ENCODE measurements at places on chromosomes 16 and 17. TPM values are rescaled to one million over a fixed set of nuclear protein-coding genes. Genes with fewer than 3 reads are reported as not detected.

DNA sequence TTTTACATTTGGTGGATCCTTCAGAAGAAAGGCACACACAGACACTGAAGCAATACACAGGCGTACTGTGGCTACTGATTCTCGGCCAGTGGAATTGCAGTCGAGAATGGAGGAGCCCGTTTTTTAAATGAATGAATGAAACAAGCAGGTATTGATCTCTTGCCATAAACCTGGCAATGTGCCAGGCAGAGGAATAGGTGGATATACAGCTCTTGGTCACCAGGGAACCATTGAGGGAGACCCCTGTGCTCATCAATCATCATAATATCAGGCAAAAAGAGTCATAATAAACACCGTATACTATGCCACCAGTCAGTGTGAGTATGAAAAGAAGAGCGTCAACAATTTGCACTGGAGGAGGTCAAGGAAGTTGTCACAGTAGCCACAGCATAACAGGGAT lies 140.3 kb upstream of the FOXF1 start:
- no peak overlapping the region for H3K4me3 ChIP-seq
- DNase-seq = no peak
- H3K4me1 ChIP-seq = peaks cover 23% of the 10 kb centered on the region
- H3K27ac ChIP-seq = no peak overlapping the region
- no peaks in the 10 kb centered on the region for H3K36me3 ChIP-seq
- H3K27me3 ChIP-seq = no peaks in the 10 kb centered on the region

GRCh38 chr16:30358990-30359870 lies 4.1 kb upstream of the CD2BP2 start:
- DNase-seq = no peak
- no peaks in the 10 kb centered on the region for H3K4me1 ChIP-seq
- H3K36me3 ChIP-seq = peaks cover 28% of the 10 kb centered on the region
- no peaks in the 10 kb centered on the region for H3K27me3 ChIP-seq
- no peak overlapping the region for H3K4me3 ChIP-seq
- H3K27ac ChIP-seq = no peak overlapping the region

DNA sequence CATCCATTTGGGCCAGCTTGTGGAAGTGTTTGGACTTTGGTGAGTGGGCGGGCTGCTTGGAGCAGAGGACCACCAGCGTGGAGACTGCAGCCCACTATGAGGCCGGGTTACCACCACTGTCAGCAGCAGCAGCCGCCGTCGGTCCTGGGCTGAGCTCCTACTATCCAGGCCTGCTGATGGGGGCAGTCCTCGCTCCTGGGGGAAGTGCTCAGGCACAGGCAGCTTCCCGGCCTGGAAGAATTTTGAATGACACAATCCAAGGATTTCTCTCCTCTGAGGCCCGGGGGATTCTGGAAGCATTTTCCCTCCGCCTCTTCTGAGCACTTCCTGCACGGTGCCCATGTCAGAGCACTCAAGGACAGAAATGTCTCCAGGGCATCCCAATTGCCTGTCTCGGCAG lies 5.3 kb upstream of the NOD2 start:
- no peaks in the 10 kb centered on the region for H3K36me3 ChIP-seq
- no peak for DNase-seq
- H3K4me1 ChIP-seq = no peaks in the 10 kb centered on the region
- no peak overlapping the region for H3K27ac ChIP-seq

DNA sequence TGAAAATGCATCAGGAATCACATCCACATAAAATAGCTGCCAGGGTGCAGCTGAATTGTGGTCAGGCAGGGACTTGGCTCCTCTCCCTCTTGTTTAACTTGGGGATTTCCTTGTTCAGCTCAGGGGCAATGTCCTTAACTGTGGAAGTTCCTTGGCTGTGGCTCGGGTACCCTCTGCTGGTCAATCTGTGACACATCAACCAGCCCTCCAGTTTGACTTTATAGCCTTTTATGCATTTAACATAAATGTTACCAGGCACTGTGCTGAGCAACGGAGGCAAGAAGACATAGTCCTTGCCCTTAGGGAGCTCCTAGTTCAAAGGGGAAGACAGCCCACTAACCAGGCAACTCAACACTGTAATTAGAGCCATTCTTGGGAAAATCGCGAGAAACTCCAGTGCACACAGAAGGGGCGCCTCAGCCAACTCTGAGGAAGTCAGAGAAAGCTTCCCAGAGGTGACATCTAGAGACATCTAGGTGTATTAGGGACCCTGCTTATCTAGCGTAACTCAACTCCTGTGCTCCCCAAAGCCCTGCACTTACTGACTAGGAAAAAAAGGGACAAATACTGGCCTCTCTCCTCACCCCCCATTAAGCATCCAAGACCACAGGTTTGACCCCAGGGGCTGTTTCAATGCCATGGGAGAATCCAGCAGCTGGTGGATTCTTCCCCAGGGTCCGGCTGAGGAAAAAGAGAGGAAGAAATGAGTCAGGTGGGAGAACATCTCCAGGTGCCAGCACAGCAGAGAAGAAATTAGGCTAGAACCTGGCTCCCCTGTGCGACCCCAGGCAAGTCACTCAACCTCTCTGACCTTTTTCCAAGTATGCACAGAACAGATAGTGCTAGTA lies 17.3 kb upstream of the EEF2K start:
- H3K36me3 ChIP-seq = no peaks in the 10 kb centered on the region
- peak; percentile 72 for DNase-seq
- H3K4me1 ChIP-seq = no peaks in the 10 kb centered on the region
- no peaks in the 10 kb centered on the region for H3K27me3 ChIP-seq
- no peak overlapping the region for H3K4me3 ChIP-seq

- H3K27ac ChIP-seq = no peak overlapping the region
- H3K4me1 ChIP-seq = peaks cover 4% of the 10 kb centered on the region
- no peaks in the 10 kb centered on the region for H3K27me3 ChIP-seq
- DNase-seq = peak; percentile 70
- H3K4me3 ChIP-seq = no peak overlapping the region
These were observed 9.9 kb upstream of the CCL5 start for GRCh38 chr17:35889818-35890773.

- H3K27me3 ChIP-seq = no peaks in the 10 kb centered on the region
- peak; percentile 61 for DNase-seq
- H3K27ac ChIP-seq = no peak within 1 kb of the TSS
- H3K4me3 ChIP-seq = no peak within 1 kb of the TSS
- no peaks in the 10 kb centered on the region for H3K36me3 ChIP-seq
These were observed at the start of gene MYO15A for GRCh38 chr17:18108401-18109312. Gene MYO15A, plus strand, starts transcription at chr17:18108756. Its CDS starts 10,045 bp downstream, at chr17:18118801.

DNA sequence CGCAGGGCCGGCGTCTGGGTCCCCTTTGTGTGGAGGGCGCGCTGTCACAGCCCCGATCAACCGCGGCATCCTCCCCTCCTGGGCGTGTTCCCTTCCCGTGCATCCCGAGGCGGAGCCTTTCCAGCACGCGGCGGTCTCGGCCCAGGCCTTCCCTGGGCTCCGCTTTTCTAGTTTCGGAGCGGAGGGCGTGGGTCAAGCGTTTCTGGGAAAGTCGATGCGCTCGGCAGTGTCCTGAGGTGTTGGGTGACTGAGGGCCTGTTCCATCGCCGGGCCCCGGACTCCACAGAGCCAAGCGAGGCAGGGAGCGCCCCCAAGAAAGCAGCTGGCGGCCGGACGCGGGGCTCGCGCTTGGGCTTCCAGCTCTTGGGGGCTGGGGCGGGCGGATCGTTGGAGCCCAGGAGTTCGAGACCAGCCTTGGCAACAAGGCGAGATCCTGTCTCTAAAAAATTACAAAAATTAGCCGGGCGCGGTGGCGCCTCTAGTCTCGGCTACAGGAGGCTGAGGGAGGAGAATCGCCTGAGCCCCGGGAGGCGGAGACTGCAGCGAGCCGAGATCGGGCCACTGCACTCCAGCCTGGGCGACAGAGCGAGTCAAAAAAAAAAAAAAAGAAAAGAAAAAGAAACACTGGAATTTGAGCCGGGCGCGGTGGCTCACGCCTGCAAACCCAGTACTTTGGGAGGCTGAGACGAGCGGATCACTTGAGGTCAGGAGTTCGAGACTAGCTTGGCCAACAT lies 806 bp downstream of the IFT140 start:
- peaks cover 6% of the 10 kb centered on the region for H3K4me1 ChIP-seq
- H3K27me3 ChIP-seq = no peaks in the 10 kb centered on the region
- peak overlapping the region; percentile 87 for H3K4me3 ChIP-seq
- H3K36me3 ChIP-seq = no peaks in the 10 kb centered on the region
- peak overlapping the region; percentile 55 for H3K27ac ChIP-seq
- no peak for DNase-seq

- H3K4me3 ChIP-seq = no peak overlapping the region
- H3K36me3 ChIP-seq = no peaks in the 10 kb centered on the region
- no peaks in the 10 kb centered on the region for H3K27me3 ChIP-seq
- no peak for DNase-seq
- no peaks in the 10 kb centered on the region for H3K4me1 ChIP-seq
- no peak overlapping the region for H3K27ac ChIP-seq
These were observed 6.5 kb upstream of the CTCF start for GRCh38 chr16:67555795-67556212.

DNA sequence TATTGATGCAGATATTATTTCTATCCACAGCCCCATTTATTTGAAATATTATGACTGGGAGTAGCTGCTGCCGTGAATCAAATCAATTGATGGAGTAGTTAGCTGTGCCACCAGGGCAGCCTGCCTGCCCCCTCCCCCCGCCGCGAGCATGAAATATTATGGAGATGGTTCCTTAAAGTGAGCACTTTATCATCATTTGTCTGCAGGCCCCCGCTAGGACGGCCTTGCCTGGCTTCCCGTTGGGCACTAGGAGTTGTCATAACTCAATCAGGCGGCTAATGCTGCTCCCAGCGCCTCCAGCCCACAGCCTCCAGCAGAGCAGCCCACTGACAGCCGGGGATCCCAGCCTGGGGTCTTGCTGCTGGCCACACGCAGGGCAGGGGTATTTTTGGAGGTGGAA lies 173.9 kb downstream of the SALL1 start:
- no peak overlapping the region for H3K27ac ChIP-seq
- no peaks in the 10 kb centered on the region for H3K4me1 ChIP-seq
- H3K27me3 ChIP-seq = 0 out of 2 replicates have a peak, but pooled peaks cover 5% of the 10 kb centered on the region
- H3K4me3 ChIP-seq = no peak overlapping the region

GRCh38 chr17:9079461-9080103 lies 58.3 kb downstream of the NTN1 start:
- H3K4me3 ChIP-seq = no peak overlapping the region
- H3K27ac ChIP-seq = no peak overlapping the region
- no peaks in the 10 kb centered on the region for H3K36me3 ChIP-seq
- no peaks in the 10 kb centered on the region for H3K27me3 ChIP-seq

DNA sequence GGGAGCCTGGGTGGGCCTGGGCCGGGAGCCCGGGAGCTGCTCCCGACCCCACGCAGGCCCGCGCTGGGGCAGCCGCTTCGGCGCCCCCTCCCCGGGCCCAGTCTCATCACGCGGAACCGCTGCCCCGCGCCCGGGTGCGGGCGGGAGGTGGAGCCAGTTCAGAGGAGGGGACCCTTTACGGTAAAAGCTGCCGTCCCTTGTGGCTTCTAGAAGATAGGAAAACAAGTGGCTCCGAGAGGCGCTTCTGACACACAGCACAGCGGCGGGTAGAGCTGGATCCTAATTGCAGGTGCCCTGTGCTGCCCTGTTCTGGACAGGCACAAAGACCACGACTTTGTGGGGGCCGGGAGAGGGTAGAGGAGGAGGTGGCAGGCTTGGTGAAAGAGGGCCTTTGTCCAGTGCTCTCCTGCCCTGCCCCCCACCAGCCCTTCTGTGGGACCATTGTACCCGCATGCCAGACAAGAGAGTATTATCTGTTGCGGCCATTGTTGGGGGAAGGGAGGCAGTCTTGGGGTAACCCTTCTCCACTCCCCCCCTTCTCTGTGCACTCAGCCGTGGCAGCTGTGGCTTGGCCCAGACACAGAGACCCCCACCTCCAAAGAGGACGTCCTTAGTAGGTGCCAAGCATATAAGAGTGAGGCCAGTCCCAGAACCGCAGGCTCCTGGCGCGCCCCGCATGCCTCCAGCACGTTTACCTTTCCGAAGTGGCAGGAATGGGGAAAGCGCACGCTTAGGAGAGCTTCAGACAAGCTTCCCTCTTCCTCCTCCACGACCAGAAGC lies 736 bp downstream of the CNP start:
- H3K27ac ChIP-seq = peak overlapping the region; percentile 70
- H3K4me1 ChIP-seq = peaks cover 18% of the 10 kb centered on the region
- peaks cover 34% of the 10 kb centered on the region for H3K36me3 ChIP-seq
- H3K4me3 ChIP-seq = peak overlapping the region; percentile 94

DNA sequence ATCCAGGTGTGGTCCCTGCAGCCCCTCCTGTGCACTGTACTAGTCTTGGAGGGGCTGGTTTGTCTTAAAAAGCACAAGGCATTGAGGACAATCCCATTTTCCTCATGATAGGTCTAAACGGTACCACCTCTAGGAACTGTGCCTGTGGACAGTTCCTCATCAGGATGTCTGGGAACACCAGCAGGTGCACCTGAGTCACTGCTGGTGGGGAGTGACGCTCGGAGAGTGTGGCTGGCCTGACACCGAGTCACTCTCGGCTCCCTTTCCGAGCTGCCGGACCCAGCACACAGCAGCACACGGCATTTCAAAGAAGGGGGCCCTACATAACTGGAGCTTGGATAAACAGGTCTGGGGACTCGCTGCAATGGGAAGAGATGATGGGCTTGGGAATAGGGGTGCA lies 25.6 kb downstream of the LRRC75A start:
- no peaks in the 10 kb centered on the region for H3K36me3 ChIP-seq
- no peaks in the 10 kb centered on the region for H3K27me3 ChIP-seq
- H3K4me1 ChIP-seq = peaks cover 17% of the 10 kb centered on the region
- DNase-seq = no peak

DNA sequence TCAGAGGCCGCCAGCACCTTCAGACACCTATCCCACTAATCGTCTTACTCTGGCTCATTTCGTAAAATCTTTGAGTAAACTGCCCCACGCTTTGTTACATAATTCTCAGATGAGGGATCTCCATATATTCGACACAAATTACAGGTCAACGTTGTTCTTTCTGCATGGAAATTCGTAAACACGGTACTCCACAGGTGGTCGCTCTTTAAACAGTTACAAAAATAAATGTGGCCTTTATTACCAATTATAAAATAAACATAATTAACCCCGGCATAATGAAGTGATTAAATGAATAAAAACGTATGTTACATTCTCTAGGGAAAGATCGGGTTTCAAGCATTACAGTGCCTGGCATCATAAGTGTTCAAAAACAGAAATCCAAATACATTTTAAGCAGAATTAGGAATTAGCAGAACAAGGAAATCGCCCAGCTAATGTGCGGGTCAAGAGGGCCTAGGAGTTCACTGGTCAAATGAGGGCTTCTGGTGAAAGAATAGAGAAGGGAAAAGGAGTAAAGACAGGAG lies 943 bp upstream of the PIP4K2B start:
- peaks cover 7% of the 10 kb centered on the region for H3K4me1 ChIP-seq
- H3K27ac ChIP-seq = peak overlapping the region; percentile 100
- DNase-seq = no peak
- H3K36me3 ChIP-seq = peaks cover 27% of the 10 kb centered on the region

GRCh38 chr17:75001915-75002843 lies 10.3 kb upstream of the MRPL58 start:
- H3K36me3 ChIP-seq = peaks cover 10% of the 10 kb centered on the region
- DNase-seq = no peak

- H3K36me3 ChIP-seq = no peaks in the 10 kb centered on the region
- no peak overlapping the region for H3K4me3 ChIP-seq
- H3K27ac ChIP-seq = peak overlapping the region; percentile 60
- H3K27me3 ChIP-seq = no peaks in the 10 kb centered on the region
These were observed 2.7 kb downstream of the CETP start for GRCh38 chr16:56964243-56965148.

- H3K27ac ChIP-seq = no peak overlapping the region
- no peaks in the 10 kb centered on the region for H3K27me3 ChIP-seq
- no peak overlapping the region for H3K4me3 ChIP-seq
- no peak for DNase-seq
- no peaks in the 10 kb centered on the region for H3K36me3 ChIP-seq
These were observed 16.1 kb upstream of the GNA13 start for GRCh38 chr17:65072660-65073071.

The SALL1 gene
- 2.3 TPM for total RNA-seq

The CEP112 gene
- 41.6 TPM for total RNA-seq

The IRF8 gene
- total RNA-seq = not detected

The CHST5 gene
- not detected for total RNA-seq

Data from SJCRH30 (cell line).